SK-N-SH (cell line): ENCODE measurements at places on chromosomes 12 and 14.

DNA sequence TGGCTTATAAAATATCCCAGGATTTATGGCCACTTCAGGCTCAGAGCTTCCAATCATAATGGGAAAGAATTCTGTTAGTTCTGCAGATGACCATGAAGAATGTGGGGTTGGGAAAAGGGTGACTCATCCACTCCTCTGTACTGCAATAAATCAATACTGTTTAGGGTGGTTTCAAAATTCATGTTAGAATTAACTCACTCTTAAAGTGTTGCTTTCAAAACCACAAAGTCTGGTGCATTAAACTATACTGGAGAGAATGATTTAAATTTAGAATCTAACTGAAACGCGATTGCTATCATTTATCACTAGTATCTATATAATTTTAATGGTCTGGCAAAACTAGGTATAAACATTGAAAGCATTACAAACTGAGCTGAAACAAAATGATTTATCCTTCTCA lies 798 bp downstream of the CCDC198 start:
- DNase-seq, result no peak

DNA sequence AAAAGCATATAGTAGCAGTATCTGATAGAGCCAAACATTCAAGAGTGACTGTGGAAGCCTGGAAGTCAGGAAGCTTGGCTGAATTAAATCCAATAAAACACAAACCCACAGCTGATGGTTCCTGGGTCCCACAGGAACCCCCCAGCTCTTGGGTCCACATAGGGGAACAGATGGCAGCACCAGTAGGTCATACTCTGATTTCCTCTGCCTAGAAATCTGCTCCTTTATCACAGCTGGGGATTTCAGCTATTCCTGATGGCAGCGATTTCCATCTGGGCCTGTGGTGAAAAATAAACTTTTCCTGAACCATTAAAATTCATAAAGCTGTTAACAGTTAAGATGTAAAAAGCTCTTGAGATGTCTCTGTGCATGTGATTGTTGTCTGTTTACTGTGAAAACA lies 202.0 kb upstream of the FRMD6 start:
- DNase-seq, result no peak

DNA sequence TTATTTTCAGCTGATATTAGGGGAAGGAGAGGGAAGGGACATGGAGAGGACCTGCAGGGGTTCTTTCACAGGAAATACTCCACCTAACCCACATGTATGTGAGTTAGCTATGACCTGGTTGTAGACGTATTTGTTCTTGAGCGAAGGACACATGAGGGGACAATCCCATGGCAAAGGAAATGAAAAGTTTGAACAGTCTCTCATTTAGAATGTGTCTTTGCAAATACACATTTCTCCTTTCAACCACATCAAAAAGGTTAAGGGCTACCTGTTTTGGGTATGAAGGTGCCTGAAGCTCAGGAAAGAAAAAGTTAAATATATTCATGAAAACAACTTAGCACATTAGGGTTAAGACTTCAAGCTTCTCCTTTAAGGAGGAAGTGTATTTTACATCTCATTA lies 7.4 kb downstream of the PYGL start:
- no peak for DNase-seq

- no peak for DNase-seq
These were observed 43.5 kb downstream of the DPF3 start for GRCh38 chr14:72850360-72850759.

- no peak for DNase-seq
These were observed at the start of gene GZMH for GRCh38 chr14:24609655-24610344. GZMH (minus strand) TSS chr14:24609685; CDS start chr14:24609613, 72 bp downstream.

DNA sequence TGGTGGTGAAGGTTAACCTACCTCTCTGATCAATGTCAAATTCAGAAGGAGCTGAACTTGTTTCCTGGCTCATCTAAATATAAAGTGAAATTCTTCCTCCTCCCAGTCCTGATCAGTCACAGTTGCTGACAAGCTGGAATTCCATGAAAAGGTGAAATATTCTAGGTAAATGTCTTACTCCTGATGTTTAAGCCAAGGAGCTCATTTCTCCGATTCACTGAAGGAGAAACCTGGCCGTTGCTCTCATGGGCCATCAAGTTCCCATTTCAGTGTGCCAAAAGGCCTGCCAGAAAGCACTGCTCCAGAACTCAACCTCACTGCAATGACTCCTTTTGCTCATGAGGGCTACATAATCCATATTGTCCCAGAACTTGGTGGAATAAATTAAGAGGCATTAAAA lies 707.5 kb downstream of the GALC start:
- DNase-seq, result no peak

GRCh38 chr14:61625165-61625564 lies 70.1 kb upstream of the HIF1A start:
- no peak for DNase-seq

DNA sequence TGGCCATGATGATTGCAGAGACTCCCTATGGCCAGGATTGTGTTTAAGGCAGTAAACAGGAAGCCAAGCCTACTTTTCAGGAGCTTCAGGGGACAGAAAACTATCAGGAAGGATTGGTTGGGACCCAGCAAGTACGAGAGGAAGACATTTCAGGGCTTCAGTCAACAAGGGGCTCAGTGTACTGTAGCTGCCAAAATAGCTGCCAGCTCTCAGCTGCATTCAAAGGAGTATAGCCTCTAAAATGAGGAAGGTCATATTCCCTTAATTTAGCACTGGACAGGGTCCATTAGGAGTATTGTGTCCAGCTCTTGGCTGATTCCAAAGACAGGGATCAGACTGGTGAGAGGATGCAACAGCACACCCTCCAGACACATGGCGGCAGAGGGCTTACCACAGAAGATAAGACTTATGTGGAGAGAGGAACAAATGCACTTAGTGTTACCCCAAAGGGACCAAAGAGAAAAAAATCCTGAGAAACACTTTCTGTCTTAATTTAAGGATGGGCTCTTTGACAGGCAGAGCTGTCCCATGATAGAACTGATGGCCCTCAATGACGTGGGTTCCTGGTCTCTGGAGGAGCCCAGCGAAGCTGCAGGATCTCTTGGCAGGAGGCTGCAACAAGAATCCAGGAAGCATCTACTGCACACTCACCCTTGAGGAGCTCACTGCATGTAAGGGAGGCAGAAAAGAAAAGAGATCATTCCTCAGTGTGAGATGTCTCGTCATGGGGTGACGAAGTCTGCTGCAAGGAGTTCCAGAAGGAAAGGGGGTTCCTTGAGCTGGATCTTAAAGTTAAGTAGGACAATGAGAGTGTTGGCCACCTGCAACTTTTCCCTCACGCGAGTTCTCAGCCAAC lies 14.8 kb downstream of the BDKRB1 start:
- no peak for DNase-seq

DNA sequence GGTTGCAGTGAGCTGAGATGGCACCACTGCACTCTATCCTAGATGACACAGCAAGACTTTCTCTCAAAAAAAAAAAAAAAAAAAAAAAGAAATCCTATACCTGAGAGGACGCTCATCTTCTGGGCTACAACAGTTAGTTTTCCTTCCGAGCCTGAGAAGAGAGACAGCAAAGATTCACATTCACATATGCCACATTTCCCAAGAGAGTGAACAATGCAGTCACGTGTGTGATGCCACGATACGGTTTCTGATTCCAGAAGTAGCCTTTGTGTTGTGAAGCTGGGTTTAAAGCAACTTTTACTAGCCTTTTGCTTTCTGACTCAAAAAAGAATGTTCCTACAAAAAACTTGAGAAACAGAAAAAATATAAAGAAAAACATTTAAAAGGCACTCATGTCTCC lies 19.5 kb downstream of the GCN1 start:
- DNase-seq, result no peak

DNA sequence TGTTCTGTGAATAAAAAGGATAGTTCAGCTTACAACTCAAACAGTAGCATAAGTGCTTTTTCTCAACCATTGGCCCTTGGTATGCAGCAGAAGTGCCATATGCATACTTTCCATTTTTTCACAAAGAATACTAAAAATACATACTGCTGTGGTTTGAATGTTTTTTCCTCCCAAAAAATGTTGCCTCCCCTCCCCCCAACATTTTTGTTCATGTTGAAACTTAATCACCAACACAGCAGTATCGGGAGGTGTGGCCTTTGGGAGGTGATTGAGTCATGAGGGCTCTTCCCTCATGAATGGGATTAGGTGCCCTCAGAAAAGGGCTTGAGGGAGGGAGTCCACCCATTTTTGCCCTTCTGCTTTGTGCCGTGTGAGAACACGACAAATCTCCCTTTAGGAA lies 198.6 kb downstream of the ESR2 start:
- no peak for DNase-seq

GRCh38 chr12:132956011-132956788 lies at the start of gene ZNF605:
ZNF605 (minus strand) TSS chr12:132956306; CDS start chr12:132945635, 10,671 bp downstream.
- DNase-seq, result peak; percentile 97

GRCh38 chr12:7008864-7009263 lies 9.4 kb downstream of the LPCAT3 start:
- no peak for DNase-seq

- no peak for DNase-seq
These were observed 795.5 kb downstream of the C12orf50 start for GRCh38 chr12:87233671-87234070.
